Mammary microvascular endothelial cell (primary cell): ENCODE measurements at places on chromosomes 12 and 14. TPM values are rescaled to one million over a fixed set of nuclear protein-coding genes. Genes with fewer than 3 reads are reported as not detected.

The MYO1H gene
- total RNA-seq = not detected in 2 replicates

The FLRT2 gene
- 35.0 and 35.6 TPM in 2 replicates for total RNA-seq

The SOAT2 gene
- total RNA-seq = not detected in 2 replicates

The NUAK1 gene
- 60.5 and 61.3 TPM in 2 replicates for total RNA-seq

The LYSET gene
- 12.9 and 17.7 TPM in 2 replicates for total RNA-seq

The NOVA1 gene
- total RNA-seq = 0.15 TPM in 1 of 2 replicates, not detected in the other

The C12orf60 gene
- total RNA-seq = 0.74 and 1.1 TPM in 2 replicates

The SERPINA9 gene
- total RNA-seq = not detected in 2 replicates

The ANG gene
- 6.0 and 6.1 TPM in 2 replicates for total RNA-seq

The GUCY2C gene
- total RNA-seq = not detected in 2 replicates

The RALGAPA1 gene
- 9.6 and 12.4 TPM in 2 replicates for total RNA-seq

The ASCL1 gene
- not detected in 2 replicates for total RNA-seq

The GPRC5D gene
- not detected in 2 replicates for total RNA-seq

The ATG2B gene
- 9.1 and 9.2 TPM in 2 replicates for total RNA-seq

The BCL11B gene
- 0.13 TPM in 1 of 2 replicates, not detected in the other for total RNA-seq

The EPYC gene
- total RNA-seq = not detected in 2 replicates

The ABCD2 gene
- total RNA-seq = not detected in 2 replicates

The SLC17A8 gene
- not detected in 2 replicates for total RNA-seq

The EIF2B1 gene
- 67.1 and 94.1 TPM in 2 replicates for total RNA-seq

The MPHOSPH9 gene
- 34.2 and 49.8 TPM in 2 replicates for total RNA-seq

The TPH2 gene
- 0.20 TPM in 1 of 2 replicates, not detected in the other for total RNA-seq

The CCDC88C gene
- total RNA-seq = 14.9 and 15.4 TPM in 2 replicates

The ADAMTS20 gene
- not detected in 2 replicates for total RNA-seq

The DLK1 gene
- not detected in 2 replicates for total RNA-seq
